RCC 7860 (cell line): ENCODE measurements at places on chromosomes 1 and 21.
A peak's percentile ranks its signal among the peaks of the same experiment; 100 is the strongest.

- DNase-seq, result peak; percentile 63
Observed at GRCh38 chr1:192832492-192832891, 23.7 kb downstream of the RGS2 start.

GRCh38 chr1:99619583-99619982 lies 26.3 kb upstream of the PALMD start:
- no peak for DNase-seq

DNA sequence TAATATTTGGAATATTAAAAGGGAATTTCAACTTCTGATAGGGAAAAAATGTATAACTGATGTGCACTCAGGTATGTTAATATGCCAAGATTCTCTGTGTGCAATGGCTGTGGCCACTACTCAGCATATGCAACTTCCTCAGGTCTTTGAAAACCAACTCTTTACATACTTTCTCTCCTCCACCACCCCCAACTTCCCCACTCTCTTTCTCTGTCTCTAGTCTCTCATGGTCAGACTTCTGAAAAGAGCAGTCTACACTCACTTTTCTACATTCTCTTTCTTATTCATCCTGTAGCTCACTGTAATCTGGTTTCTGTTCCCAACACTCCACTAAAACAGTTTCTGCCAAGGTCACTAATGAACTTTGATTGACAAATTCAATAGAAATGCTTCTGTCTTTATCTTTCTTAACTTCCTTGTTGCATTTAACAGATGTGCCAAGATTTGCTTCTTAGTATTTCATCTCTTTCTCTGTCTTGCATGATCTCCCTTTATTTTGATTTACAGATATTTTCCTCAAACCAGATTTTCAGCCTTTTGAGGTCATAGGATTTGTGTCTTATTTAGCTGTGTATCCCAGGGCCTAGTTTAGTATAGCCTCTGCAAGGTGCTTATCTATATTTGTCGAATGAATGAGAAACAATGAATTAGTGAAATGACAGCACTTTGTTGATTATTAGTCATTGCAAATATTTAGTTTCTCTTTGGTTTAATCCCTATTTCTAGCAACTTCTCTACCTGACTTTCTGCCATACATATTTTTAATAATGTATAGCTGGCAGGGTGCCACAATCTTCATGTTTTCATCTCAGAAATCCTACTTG lies 168.9 kb downstream of the LMO4 start:
- DNase-seq, result no peak

DNA sequence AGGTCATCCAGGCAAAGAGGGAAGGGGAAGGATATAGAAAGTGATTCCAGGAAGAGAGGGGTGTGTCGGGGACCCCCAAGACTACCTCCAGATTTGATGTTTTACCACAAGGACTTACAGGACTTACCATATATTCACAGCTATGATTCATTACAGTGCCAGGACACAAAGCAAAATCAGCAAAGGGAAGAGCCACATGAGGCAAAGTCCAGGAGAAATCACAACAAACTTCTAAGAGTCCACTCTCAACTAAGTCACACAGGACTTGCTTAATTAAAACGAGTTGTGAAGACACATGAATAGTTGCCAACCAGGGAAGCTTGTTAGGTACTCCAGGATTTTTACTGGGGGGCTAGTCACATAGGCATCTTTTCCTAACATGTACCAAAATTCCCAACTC lies 217.3 kb downstream of the TTLL7 start:
- DNase-seq, result no peak

DNA sequence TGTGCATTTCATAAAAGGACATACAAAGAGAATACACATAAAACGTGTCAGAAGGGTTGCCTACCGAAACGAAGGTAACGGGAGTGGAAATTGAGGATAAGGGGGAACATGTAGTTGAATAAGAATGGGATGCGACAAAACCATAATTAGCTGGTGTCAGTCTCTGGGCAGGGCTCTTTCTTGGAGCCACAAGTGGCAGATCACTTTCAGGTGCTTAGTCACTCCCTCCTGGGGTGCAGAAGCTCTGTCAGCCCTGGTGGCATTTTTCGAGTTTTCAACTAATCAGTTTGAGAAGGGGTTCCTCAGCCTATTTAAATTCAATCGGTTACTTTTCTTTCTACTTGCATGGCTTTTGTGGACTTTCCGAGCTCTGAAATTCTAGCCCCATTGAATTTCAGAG lies 133.9 kb upstream of the IGSF21 start:
- no peak for DNase-seq

DNA sequence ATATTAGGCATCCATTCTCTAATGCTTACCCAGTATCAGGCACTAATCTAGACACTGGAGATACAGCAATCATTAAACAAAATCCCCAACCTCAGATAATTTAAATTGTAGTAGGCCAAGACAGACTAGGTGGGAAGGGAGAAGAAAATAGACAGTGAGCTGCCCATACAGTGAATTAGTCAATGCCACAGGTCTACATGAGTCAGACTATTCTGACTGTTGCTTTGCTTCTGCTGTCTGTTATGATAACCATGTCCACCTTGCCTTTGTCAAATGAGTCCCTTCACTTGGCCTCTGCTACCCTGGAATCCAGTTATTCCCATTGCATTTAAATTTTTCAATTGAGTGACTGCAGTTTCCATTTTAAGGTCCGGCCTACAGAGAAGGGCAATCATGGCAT lies 59.5 kb downstream of the PIK3R3 start:
- DNase-seq, result no peak

DNA sequence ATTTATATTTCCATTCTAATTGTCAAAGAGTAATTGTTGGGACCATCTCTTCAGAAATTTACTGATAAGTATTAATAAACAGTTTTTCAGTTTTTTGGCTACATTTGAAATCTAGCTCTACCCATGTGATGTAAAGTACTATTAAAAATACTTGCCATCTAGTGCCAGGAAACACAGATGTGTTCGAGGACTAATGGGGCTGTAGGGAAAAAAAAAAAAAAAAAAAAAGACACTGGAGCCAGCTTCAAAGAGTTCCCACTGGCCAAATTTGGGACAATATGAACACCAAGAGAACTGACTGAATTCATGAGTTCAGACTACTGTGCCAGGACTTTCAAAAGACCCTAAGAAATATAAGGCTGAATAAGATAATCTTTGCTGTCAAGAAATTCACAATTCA lies 65.2 kb upstream of the GFI1 start:
- DNase-seq, result no peak

GRCh38 chr1:108575375-108575774 lies 15.5 kb downstream of the EEIG2 start:
- DNase-seq, result no peak

DNA sequence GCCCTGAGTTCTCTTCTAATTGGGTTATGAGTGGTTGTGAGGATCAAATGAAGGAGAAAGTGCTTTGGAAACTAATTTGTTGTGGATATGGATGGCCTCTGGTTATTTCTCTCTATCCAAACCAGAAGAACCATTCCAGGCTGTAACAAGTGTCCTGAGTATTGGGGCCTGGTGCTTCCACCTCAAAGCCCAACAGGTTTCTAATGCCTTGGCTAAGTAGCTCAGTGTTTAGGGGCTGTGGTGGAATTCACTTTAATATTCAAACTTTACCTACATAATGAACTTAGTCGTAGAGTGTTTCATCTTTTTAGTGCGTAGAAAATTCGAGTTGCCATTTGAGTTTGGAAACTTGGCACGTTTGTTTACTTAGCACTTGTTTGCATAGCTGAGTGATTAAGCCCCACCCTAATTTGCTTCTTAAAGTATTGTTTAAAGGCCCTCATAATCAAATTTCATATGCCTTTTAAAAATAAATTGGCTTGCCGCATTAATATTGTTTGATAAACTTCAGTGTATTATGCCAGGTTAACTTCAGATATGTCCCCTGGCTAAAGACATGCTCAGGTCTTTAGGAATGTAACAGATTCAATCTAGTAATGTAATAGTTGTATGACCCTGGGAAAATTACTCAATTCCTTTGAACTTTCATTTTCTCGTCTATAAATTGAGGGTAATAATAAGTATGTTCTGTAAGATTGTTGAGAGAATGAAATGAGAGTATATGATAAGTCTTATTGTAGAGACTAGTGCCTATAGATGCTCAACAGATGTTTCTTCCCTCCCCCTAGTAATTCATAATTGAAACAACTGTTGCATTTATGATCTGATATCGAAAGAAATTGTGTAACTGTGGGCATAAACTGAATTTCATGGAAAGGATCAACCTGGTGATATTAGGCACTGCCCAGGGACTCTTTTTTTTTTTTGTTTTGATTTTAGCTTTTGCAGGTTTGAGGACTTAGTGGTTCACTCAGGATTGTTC lies 1.6 kb downstream of the AGO4 start:
- DNase-seq, result no peak

DNA sequence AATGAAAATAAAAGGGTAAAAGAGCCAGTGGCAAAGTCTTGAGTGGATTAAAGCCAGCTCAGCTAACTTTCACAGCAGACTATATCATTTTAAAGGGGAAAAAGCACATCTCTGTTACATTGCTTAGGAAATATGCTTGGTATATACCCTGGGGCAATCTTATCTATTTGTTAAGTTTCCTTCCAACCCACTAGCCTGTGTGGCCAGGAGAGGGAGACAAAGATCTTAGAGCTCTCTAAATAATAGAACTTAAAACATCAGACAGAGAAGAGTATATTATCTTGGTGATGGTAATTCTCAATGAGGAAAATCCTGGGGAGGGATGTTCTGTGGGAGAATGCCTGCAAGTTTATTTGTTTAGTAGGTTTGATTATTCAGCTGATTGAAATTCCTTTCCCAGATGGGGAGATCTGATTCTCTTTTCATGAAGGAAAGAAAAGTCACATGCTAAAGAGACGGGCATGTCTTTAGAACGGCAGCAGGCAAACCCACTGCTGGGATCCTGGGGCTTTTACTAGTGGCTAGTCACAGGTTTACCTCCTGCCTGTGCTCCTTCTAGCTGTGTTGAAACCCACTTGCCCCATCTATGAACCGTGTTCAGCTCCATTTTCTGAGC lies 3.6 kb downstream of the KCNE2 start:
- no peak for DNase-seq

DNA sequence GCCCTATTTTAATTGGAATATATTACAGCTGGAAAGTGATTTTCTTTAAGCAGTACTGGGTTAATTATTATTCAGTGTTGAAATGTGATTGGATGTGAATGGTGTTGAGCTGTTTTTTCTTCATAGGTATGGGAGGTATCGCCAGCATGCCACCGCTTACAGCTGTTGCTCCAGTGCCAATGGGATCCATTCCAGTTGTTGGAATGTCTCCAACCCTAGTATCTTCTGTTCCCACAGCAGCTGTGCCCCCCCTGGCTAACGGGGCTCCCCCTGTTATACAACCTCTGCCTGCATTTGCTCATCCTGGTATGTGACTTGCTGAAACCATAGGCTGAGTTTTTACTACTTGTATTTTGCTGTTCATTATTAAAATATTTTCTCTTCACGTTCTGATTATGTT lies 107.7 kb downstream of the ITSN1 start:
- DNase-seq, result no peak
